ENCODE measurements at places on chromosomes 2 and 18.
A peak's percentile ranks its signal among the peaks of the same experiment; 100 is the strongest.

DNA sequence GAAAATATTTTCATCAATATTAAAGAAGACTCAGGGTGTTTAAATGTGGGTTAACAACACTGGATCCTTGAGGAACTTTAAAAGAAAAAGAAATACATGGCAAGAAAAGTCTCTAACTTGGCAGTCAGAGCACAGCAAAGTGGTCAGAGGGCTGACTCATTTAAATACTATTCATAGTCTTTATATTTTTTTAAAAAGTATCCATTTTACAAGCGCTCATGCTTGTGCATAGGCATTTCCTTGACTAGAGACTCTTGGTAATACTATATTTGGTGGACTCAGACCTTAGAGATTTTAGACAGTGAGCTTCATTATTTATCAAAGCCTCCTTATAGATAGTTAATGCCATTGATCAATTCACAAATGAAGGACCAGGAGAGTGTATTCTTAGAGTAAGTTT, 110.2 kb downstream of the ABCA12 start:
- no peak for DNase-seq

DNA sequence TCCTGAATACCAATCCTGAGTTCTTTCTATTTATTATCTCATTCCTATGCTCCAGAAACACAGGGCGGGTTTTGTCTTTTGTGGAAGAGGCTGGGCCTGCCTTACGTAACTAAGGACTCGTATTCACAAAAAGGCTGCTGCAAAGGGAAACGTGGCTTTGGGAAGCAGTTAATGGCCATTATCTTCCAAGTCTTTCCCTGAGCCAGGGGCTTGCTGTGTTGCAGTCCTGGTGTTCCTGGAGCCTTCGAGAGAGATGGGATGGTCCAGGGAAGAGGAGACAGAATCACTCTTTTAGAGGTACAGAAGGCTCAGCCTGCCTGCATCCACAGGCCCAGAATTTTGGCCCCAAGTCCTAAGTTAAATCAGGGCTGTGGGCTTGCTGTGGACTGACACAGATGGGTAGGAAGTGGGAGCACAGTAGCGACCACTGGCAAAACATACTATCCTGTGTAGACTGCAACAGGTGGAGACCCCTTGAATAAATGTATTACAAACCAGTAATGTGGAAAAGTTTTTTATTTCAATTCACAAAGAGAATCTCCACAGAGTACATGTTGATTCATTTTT, 139.4 kb upstream of the ST6GAL2 start:
- DNase-seq: no peak

DNA sequence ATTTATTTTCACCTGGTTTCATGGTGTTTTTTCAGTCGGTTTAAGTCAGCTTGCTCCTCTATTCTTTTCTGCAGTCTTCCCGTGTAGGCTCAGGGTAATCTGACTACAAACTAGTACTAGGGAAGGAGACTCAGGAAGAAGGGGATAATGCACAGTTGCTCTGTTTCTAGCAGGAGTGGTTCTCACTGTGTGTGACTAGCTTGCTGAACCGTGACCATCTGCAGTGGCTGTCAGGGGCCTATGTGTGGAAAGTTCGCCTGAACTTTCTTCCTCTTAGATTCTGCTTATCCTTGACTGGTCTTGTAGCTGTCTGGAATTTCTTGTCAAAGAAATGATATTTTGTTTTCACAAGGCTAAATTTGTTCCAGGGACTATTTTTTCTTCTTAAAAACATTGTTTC, 46.3 kb upstream of the AQP4 start:
- no peak for DNase-seq

GRCh38 chr18:62566199-62566598, 43.4 kb downstream of the ZCCHC2 start:
- DNase-seq: no peak

DNA sequence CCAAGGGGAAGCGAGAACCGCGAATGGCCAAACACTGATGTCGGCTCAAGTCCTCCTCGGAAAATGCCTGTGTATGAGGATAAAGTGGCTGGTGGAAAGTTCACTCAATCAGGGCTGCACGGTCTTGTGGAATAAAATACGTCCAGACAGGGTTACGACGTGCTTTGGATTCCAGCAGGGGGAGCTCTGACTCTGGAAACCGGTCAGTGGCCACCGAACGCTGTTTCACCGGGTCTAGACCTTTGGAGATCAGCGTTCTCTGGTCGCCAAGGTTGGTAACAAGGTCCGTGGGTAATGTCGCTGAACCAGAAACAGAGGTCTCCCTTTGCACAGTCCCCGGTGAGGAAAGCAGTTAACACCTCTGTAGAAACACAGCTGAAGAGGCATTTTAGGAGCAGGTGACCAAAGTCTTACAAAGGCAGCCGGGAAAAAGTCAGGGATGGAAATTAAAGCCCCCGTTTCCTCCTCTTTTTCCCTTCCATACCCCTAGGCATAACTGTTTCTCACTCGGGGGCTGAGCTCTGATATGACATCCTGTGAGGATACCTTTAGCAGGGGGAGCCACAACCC, 47.8 kb downstream of the CDCA7 start:
- DNase-seq: peak; percentile 81

- DNase-seq: no peak
Observed at GRCh38 chr2:45004562-45005191, 4.6 kb downstream of the SIX2 start.

GRCh38 chr2:239767021-239767905, 257.9 kb downstream of the NDUFA10 start:
- DNase-seq: no peak

GRCh38 chr2:159671047-159671446, 41.3 kb upstream of the MARCHF7 start:
- no peak for DNase-seq

GRCh38 chr2:159976527-159977160, 85.8 kb downstream of the PLA2R1 start:
- no peak for DNase-seq

DNA sequence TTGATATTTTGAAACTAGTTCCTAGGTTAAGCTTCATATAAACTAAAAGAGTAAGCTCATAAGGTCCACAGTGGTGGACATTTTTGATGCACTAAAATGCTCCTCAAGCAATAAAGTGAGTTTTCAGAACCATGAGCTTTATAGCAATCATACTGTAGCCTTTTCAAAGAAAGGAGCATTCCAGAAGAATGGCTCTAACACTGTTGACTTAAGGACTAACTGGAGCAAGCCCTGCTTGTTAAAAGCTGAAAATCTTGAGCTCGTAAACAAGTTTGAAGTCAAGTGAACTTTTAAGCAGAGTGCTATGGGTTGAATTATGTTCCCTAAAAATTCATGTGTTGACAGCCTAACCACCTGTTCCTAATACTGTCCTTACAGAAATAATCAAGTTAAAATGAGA, 38.0 kb downstream of the KYNU start:
- DNase-seq: no peak

DNA sequence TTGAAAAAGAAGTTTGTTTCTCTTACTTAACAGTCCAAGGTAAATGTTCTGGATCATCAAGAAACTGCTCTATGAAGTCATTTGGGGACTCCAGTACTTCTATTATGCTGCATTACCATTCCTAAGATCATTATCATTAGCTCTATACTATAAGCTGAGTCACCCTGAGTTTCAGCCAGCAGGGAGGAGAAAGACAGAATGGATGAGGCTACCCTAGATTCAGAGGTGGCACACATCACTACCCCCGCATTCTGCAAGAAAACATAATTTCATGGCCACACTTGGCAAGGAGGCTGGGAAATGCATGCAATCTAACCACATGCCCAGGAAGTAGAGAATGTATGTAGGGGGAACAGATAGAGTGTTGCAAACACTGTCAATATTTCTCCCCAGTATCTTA, 16.6 kb upstream of the LNPK start:
- DNase-seq: no peak

- DNase-seq: no peak
Observed at GRCh38 chr2:239225371-239225851, 175.4 kb downstream of the HDAC4 start.

Data from GM20000 (cell line).